ENCODE measurements at places on chromosomes 4 and X.
A peak's percentile ranks its signal among the peaks of the same experiment; 100 is the strongest.

GRCh38 chrX:82648062-82648461 lies 860.0 kb upstream of the POU3F4 start:
- DNase-seq: no peak

- no peak for DNase-seq
Measured at GRCh38 chrX:149910178-149910695, 19.1 kb upstream of the HSFX4 start.

GRCh38 chr4:164648151-164648848 lies 105.6 kb upstream of the SMIM31 start:
- no peak for DNase-seq

GRCh38 chrX:148534291-148534690 lies 33.9 kb downstream of the AFF2 start:
- DNase-seq: no peak

DNA sequence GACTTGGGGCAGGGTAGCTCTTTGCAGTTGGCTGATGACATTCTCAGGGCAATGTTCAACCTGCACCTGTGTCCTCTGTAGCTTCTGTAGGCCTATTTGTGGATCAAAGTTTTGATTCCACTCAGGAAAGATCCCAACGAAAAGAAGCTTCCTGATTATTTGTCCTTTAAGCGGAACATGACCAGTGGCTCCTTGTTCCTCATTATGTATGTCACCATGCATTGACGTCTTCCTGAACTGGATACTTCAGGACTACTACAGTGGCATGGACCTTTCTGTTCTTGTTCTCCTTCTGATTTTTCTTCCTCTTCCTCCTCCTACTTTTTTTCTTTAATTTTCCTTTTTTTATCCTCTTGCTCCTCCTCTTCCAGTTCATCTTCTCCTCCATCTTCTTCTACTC lies 62.4 kb downstream of the NBDY start:
- no peak for DNase-seq

- DNase-seq: no peak
Measured at GRCh38 chr4:40601641-40602040, 28.0 kb downstream of the RBM47 start.

- no peak for DNase-seq
Measured at GRCh38 chrX:99184153-99184552, 1225.9 kb downstream of the PCDH19 start.

DNA sequence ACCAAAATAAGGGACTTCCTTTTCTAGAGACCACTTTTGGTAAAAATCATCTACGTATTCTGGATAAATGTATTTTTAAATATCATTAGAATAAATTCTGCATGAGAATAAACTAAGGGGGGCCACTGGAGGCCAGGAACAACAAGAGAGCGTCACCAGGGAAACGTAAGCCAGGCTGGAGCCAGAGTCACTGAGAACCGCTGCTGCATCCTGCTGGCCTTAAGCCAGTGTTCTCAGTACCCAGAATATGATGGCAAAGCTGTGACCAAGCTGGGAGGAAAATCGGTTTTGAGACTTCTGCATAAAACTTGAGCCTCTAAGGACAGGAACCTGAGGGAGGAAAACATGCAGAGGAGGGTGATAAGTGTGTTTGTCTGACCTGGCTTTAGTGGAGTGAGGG lies 63.0 kb upstream of the FAM9A start:
- no peak for DNase-seq

GRCh38 chrX:100939333-100939732 lies 10.6 kb upstream of the XKRX start:
- no peak for DNase-seq

DNA sequence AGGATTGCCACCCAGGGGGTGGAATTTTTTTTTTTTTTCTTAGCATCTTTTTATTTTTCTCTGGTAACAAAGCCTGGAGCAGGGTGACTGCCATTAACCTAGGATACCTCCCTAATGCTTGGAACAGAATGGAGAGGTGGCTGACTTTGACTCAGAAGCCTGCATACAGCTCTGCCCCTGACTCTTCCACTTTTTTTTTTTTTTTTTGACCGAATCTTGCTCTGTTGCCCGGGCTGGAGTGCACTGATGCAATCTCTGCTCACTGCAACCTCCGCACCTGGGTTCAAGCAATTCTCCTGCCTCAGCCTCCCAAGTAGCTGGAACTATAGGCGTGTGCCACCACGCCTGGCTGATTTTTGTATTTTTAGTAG lies 341 bp upstream of the SLC2A9 start:
- no peak for DNase-seq

- DNase-seq: no peak
Measured at GRCh38 chr4:57195622-57196021, 85.4 kb upstream of the IGFBP7 start.

DNA sequence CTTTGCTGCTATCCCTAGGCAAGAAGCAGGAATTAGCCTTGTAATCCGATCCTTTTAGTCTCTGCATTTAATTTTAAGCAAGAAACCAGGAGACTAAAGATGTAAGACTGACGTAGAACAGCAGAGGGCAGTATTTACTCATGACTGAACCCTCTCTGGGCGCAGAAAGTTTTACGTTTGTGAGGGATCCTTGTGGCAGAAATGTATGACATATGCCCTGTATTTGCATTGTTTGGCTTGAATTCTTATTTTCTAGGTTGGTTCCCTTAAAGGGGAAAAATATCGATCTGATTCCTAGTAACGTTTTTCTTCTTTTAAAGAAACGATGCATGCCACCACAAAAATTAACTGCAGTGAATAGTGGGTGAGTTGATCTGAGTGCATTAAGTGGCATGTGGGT lies 1.3 kb upstream of the FAT4 start:
- peak; percentile 22 for DNase-seq

DNA sequence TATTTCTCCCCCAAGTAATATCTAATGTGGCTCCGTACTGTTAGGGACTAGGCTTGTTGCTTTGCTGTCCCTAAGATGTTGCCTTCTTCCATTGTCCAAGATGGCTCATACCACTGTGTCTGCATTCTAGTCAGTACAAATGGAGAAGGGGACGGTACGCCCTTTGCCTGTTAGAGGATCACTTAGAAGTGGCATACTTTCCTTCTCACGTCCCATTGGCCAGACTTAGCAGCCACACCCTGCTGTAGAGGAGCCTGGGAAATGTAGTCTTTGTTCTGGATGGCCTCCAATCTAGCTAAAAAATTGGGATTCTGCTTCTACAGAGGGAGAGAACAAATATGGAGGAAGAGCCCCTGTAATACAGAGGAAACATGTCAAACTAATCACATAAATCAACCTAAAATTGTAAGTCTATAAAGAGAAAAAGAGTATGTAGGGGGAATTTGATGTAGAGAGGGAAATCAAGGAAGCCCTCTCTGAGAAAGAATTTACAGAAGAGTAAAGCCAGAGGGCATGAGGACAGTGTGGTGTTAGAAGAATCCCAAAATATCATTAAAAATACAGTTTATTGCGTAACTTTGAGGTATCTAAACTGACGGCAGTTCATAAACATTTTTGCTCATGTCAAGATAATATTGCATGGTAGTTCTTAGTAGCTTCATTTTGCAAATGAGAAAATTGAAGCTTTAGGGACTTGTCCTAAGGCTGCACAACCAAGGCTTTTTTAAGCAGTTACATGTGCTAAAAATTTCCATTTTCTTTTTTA lies 15.1 kb downstream of the PRIMPOL start:
- DNase-seq: no peak

- no peak for DNase-seq
Measured at GRCh38 chr4:30721185-30722091, 1.3 kb downstream of the PCDH7 start.

DNA sequence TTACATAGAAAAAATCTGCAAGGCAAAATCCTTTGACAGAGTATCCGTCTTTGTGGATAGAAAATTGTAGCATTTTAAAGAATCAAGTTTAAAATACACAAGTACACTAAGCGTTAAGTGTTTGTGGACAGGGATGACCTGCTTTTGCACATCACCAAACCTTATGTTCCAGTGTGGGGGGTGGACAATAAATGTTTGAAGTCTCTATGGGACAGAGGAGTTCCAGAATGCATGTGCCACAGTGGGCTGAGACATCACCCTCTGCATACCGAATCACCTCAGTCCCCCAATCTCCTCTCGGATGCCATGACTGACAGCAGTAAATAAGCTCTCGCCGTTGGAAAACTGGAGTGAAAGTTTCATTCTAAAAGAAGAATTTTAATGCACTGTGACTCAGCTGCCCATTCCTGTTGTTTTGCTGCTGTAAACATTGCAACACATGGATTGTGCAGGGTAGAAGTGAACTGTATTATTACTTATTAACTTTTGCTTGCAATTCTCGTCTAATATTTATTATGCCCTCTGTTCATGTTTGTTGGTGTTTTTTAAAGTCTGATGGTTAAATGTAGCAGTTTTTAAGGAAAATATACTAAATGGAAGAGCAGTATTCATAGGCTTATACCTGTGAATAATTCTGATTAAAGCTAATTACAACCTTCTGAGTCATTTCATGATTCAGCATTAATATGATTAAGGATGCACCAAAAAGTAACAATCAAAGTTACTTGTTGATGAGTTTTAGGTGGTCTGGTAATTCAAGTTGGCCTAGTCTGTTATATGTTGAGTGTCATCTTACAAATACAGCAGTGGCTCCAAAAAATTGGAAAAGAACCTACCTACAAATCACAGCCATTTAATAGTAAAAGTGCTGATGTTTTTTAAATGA lies 24.0 kb downstream of the CDKN2AIP start:
- no peak for DNase-seq

- no peak for DNase-seq
Measured at GRCh38 chr4:39614487-39615162, 24.0 kb downstream of the SMIM14 start.

DNA sequence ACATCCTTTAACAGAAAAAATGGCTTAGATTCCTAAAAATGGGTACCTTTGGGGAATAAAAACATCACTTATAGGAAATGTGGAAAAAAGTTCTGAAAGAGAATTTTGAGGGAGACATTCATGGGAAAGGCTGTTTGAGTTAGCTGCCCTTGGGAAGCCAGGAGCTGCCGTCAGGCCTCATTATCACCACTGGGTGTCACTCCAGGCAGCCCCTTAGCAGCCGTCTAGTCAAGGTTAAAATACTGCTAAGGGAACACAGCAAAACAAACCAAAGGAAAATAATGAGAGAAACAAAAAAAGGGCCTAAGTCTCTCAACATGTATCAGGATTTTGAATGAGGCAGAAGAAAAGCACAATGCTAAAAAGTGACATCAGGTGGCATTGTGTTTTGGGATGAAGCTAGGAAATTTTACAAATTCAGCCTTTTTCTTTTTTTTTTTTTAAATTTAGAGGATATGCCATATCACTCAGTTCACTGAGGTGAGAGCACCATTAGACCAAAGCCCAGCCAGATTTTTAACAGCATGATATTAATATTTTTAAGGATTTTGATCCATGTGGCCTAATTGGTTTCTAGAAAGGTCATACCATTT lies 235.3 kb downstream of the GPAT3 start:
- no peak for DNase-seq

GRCh38 chr4:163166041-163166579 lies 580 bp downstream of the NAF1 start:
- DNase-seq: peak; percentile 36

GRCh38 chrX:9055354-9055753 lies 21.4 kb upstream of the FAM9B start:
- DNase-seq: no peak

DNA sequence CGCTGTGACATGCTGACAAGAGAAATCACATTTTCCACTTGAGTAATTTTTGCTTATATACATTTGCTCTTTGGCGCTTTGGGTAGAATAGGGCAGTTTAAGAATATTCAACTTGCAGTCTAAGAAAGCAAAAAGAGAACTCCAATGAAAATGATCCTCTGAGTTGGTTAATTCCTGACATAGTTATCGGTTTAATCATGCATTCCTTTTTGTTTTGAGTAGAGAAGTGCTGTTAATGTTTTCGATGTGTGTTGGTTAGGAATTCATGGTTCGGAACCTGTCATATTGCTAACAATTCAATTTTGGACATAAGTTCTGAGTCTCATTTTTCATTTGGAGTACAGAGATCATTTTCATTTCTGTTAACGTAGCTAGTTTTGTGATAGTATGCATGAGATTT lies 700.6 kb upstream of the PITX2 start:
- no peak for DNase-seq

DNA sequence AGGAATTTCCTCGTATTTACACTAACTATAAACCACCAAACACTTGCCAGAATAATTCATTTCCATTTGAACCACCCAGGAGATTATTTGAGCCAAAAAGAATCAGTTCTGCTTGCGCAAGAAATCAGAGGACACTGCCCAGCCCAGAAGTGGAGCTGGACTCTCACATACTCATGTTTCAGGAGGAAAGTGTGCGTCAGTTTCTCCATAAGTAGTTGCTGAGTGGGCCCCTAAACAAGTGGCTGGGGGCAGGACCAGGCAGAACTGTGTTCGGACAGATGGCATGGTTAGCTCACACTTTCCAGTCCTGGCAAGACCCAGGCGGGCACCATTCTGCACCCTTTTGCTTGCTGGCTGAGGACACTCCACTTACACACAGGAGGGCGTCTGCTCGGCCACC lies 38.8 kb downstream of the BTC start:
- DNase-seq: no peak

DNA sequence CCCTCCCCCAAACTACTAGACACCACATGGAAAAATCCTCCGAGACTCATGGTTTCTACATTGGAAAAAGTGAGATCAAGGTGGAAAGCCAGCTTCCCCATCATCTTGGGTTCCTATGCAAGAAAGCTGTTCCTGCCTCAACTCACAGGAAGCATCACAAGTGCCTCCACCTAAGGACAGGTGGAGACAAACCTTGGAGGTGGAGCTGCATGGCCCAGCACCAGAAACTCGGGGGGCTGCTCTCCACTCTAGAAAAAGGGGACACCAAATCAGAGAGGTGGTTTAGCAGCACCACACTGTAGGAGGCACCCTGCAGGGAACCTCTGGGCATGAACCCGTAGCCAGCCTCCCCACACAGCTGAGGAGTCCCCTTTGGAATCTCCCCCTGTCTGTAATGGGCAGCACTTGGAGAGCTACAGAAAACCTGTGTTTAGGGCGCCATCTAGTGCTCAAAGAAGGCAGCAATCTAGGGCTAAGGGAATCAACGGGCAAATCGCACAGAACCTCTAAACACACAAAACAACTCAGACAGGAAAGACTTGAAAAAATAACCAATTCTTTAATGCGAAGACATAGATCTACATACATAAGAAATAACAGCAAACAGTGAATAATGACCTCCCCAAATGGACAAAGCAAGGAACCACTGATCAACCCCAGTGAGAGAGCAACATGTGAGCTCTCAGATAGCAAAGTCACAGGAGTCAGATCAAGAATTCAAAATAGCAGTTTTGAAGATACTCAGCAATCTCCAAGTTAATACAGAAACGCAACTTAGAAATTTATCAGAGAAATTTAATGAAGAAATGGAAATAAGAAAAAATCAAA lies 37.0 kb upstream of the ZBTB33 start:
- peak; percentile 50 for DNase-seq

Measured in CD4-positive, alpha-beta T cell treated with Interleukin-15 for 4 hours (primary cell).